ENCODE measurements at places on chromosomes 7 and 10.

DNA sequence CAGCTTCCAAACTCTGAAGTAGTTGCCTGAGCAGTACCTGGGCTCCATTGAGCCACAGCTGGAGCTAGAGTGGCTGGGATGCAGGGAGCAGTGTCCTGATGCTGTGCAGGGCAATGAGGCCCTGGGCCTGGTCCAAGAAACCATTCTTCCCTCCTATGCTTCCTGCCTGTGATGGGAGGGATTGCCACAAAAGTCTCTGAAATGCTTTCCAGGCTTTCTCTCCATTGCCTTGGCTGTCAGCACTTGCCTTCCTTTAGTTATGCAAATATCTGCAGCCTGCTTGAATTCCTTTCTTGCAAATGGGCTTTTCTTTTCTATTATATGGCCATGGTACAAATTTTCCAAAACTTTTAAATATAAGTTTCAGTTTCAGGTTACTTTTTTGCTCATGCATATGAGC, 972.2 kb upstream of the MBL2 start:
- DNase-seq: no peak

DNA sequence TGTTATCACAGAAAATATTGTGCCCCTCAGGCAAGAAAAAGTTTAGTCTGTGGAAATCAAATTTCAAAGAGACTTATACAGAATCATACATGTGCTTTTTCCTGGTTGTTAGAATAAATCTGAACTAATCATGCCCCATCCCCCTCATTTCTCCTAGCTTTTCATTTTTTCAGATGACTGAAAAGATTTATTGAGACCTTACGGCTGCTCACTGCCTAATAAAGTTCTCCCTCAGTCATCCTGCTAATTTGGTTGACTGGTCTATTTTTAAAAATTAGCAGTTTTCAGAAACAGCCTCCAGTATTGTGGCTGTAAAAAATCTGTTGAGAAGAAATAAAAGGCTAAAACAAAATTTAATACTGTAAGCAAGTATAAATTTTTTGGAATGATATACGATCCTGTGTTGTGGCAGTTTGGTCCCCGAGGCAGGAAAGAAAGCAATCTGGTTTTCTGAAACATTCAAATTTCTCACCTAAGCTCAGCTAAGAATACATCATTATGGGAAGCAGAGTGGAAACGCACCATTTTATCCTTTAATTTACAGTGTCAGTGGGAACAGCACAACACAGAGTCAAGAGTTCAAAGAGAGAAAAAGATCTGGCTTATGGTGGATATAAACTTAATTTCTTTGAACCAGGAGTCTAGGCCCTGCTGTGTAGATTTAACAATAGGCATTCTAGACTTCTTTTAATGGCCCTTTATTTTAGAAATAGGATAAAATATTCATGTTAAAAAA, 144.4 kb downstream of the KCND2 start:
- DNase-seq: no peak

DNA sequence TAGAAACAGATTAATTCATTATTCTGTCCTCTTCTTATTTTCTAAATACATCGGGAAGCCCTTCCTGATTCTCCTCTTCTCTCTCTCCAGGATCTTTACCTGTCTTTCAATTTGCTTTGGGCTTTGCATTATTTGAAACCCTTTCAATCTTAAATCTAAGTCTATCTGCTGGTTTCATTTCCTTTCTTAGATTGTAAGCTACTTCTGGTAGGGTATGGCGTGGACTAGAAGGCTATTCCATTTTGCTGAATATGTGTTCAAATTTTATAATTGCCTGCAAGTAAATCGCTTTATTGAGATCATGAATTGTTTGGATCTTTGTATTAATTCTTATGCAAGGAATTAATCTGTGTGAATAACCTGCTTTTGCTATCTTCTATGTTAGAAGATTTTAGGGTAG, 11.1 kb downstream of the STAM start:
- no peak for DNase-seq

GRCh38 chr10:114073395-114074186, 29.9 kb downstream of the ADRB1 start:
- no peak for DNase-seq

GRCh38 chr7:107843184-107843583, 40.2 kb upstream of the SLC26A3 start:
- DNase-seq: no peak

GRCh38 chr10:79254333-79255006, 92.8 kb upstream of the PPIF start:
- no peak for DNase-seq

GRCh38 chr10:3213208-3213607, 40.6 kb upstream of the PITRM1 start:
- DNase-seq: no peak

DNA sequence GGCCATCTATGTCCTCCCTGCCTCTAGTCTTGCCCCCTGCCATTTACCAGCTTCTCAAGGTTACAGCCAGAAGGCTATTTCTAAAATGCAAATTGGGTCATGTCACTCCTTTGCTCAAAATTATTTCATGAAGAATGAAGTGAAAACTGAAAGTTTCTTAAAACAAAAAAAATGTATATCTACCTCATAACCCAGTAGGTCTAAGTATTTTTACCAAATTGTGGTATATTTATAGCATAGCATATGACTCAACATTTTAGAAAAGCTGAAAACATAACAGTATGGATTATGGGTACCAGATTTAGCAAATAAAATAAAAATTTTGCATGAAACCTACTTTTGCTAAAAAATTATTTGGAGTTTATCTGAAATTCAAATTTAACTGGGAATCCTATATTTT, 78.4 kb downstream of the SLC16A9 start:
- DNase-seq: no peak

- DNase-seq: no peak
Measured at GRCh38 chr7:37545619-37546534, 97.2 kb upstream of the ELMO1 start.

DNA sequence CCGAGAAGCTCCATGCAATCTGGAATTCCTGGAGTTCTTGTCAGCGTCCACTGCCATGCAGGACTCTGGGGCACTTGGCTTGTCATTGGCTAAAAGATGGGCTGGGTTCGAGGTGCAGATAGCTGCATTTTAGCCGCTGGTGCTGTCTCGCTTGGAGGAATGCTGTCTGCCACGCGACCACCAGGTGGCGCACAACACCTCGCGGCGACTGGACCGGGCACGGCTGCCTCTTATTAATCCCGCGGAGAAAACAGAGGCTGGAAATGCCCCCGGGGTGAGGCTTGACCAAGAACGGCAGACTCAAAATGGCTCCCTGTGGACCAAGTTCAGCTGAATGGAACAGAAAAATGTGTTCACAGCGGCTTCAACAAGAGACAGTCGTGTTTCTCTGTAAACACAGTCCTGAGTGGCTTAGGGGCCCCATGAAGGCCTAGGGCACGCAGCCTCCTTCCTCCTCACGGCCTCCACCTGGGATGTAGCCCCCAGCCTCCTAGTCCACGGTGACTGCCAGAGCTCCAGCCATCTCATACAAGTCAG, 46.2 kb downstream of the AOC1 start:
- DNase-seq: no peak

DNA sequence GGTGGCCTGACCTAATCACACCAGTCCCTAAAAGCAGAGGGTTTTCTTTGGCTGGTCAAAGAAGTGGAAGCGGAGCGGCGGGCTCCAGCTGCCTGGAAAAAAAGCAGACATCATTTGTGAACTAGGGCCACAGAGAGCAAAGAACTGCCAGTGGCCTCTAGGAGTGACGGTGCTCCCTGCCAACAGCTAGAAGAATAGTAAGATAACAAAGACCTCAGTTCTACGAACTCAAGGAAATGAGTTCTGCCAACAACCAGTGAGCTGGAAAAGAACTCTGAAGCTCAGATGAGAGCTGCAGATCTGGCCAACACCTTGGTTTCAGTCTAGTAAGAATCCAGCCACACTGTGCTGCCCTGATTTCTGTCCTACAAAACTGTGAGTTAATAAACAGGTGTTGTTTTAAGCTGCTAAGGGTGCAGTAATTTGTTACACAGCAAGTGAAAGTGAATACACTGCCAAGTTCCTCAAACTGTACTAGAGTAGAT, 178.0 kb downstream of the SRPK2 start:
- DNase-seq: no peak

DNA sequence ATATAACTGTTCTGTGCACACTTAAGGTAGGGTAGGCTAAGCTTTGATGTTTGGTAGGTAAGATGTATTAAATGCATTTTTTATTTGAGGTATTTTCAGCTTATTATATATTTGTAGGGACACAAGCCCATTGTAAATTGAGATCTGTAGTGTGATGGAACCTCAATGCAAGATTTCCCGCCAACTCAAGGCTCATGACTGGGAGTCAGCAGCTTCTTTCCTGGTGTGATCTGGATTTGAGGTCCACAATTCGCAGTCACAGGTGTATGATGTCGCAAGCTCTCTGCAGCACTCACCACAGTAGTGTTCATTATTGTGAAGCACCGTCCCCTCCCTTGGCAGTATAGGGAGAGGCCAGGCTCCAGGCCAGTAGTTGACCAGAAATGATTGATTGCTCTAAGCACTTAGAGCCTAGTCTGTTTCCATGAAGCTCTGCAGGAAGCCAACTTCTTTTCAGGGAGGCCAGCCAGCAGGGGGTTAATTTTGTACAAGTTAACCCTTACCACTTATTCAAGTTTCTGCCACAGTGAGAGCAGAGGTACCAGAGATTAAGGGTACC, 54.9 kb downstream of the SEM1 start:
- DNase-seq: no peak

GRCh38 chr10:33117230-33117629, 159.2 kb upstream of the ITGB1 start:
- no peak for DNase-seq
